ENCODE measurements at places on chromosomes 2 and 18.

GRCh38 chr2:43402002-43402401, 175.6 kb upstream of the ZFP36L2 start:
- no peak for DNase-seq

DNA sequence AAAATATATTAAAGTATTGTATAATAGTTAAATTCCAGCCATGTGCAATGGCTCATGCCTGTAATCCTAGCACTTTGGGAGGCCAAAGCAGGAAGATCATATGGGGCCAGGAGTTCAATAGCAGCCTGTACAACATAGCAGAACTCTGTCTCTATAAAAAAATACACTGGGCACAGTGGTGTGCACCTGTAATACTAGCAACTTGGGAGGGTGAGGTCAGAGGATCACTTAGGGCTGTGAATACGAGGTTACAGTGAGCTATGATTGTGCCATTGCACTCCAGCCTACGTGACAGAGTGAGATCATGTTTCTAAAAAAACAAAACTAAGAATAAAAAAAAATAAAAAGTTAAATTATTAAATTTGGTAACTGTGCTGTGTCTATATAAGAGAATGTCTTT, 36.1 kb downstream of the ZRANB3 start:
- no peak for DNase-seq

GRCh38 chr2:47243596-47244323, 88.7 kb upstream of the STPG4 start:
- DNase-seq: no peak

GRCh38 chr2:239651859-239652258, 251.0 kb upstream of the HDAC4 start:
- no peak for DNase-seq

DNA sequence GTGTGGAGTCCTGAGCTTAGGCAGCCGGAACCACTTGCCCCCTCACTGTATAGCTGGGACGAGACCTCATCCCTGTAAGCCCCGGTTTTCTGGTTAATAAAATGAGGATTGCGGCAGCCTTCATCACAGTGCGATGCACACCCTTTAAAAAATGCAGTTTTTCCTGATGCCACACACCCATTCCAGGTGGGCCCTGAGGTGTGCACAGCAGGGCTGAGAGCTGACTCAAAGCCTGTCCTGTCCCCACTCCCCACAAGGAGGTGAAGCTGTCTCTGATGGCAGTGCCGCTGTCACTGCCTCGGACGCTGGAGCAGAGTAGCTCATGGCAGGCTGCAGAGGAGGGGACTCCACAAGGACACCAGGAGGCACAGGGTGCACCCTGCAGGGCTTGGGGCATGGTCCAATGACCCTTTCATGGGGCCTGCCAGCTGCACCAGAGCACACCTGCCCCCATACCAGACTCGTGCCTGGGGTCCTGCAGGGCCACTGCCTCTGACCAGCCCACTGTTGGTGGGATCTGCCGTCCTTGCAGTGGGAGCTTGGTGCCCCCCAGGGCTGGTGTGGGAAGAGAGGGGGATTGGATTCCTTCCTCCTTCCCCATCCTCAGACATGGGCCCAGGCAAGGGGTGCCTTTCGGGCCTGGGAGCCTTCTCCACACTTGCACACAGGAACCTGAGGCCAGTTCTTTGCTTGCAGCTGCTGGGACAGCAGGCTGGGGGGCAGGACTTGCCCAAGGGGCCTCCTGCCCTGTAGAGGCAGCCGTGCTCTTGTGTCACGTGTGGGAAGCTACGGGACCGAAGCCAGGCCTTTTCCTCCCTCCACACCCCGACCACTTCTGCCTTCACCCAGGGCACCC, 22.8 kb downstream of the GPC1 start:
- no peak for DNase-seq

DNA sequence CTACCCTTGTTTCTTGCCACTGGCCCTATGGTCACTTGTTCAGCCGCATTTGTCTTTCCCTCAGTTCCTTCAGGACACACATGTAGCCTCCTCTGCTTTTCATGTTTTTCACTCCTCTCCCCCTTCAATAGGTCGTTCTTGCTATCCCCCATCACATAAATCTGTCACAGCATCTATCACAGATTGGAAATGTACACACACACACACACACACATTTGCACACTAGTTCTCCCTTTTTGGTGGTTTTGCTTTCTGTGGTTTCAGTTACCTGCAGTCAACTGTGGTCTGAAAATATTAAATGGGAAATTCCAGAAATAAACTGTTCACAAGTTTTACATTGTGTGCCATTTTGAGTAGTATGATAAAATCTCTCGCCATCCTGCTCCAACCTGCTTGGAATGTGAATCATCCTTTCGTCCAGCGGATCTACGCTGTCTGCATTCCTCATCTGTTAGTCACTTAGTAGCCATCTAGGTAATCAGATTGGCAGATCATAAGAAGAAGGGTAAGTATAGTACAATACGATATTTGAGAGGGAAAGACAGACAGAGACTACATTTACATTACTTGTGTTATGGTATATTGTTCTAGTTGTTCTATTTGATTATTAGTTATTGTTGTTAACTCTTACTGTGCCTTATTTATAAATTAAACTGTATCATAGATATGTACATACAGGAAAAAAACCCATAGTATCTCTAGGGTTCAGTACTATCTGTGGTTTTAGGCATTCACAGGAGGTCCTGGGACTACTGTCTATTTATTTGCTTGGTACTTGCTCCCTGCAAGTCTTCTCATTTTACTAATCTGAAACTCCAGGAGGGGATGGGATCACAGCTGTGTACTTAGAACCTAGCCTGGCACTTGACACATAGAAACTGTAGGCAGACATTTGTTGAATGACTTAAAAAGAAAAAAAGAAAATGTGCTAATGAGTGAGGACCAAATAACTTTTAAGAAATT, 86.1 kb upstream of the PNPT1 start:
- DNase-seq: peak; percentile 47

- DNase-seq: no peak
These were observed 25.8 kb upstream of the CYTIP start for GRCh38 chr2:157469726-157470125.

- DNase-seq: no peak
These were observed 262.9 kb downstream of the AFF3 start for GRCh38 chr2:99879481-99879880.

DNA sequence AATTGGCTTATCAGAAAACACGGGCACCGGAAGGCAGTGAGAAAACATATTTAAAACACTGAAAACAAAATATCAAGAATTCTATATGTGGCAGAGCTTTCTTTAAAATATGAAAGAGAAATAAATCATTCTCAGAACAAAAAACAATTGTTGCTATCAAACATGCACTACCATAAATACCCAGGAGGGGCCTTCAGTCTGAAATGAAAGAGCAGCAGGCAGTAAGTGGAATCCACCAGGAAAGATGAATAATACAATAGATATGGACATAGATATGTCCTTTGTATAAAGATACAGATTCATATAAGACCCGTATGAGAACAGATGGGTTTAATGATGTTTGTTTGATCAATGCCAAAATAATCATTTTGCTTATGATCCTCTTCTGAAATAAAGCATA, 142.0 kb downstream of the TMEM18 start:
- DNase-seq: no peak

DNA sequence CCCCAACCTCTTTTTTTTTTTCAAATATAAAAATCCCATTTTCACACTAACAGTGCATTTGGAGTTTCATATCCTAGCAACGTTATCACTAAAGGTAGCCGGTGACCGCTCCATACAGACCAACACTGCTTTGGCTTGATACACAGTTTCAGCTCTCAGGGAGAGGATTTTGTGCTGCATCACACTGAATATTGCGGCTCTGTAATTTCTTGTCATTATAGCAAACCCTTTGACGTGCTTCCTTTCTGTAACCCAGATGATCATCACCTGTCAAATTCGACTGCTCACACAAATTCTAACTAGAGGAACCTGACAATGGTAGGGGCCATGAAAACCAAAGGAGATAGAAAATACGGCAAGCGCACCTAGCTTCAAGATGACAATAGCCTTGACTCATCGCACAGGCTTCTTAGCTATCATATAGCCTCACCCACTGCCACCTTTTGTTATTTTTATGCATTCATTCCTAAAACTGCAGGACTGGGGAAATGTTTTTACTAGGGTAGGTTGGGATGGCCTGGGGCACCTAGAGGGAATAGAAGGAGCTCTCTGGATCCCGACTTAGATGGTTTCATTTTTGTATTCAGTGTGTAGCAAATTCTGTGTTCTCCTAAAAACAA, 582.9 kb upstream of the PIK3C3 start:
- DNase-seq: no peak

- peak; percentile 31 for DNase-seq
These were observed 137.3 kb upstream of the PID1 start for GRCh38 chr2:229408356-229408755.

- no peak for DNase-seq
These were observed 468.2 kb downstream of the EPHA4 start for GRCh38 chr2:221103930-221104329.

DNA sequence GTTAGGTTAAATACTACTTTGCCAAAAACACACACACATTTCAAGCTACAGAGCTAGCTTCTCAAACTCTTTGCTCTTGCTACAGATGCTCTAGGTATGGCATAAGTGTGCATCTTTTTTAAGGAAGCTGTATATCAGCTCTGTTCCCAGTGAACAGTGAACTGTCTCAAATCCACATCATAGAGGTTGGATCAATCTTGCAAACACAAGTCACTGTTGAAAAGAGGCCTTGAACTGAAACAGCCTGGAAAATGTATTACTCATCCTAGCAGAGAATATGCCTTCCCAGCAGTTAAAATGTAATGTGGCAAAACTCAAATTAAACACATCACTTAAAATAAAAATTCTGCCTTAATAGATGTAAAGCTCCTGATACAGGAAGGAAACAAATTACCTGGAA, 151.8 kb downstream of the WDPCP start:
- no peak for DNase-seq

DNA sequence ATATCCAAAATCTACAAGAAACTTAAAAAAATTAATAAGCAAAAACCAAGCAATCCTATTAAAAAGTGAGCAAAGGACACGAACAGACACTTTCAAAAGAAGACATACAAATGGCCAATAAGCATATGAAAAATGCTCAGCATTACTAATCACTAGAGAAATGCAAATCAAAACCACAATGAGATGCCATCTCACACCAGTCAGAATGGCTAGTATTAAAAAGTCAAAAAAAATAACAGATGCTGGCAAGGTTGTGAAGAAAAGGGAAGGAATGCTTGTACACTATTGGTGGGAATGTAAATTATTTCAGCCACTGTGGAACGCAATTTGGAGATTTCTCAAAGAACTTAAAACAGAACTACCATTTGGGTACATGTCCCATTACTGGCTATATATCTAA, 128.8 kb upstream of the SESTD1 start:
- DNase-seq: no peak

DNA sequence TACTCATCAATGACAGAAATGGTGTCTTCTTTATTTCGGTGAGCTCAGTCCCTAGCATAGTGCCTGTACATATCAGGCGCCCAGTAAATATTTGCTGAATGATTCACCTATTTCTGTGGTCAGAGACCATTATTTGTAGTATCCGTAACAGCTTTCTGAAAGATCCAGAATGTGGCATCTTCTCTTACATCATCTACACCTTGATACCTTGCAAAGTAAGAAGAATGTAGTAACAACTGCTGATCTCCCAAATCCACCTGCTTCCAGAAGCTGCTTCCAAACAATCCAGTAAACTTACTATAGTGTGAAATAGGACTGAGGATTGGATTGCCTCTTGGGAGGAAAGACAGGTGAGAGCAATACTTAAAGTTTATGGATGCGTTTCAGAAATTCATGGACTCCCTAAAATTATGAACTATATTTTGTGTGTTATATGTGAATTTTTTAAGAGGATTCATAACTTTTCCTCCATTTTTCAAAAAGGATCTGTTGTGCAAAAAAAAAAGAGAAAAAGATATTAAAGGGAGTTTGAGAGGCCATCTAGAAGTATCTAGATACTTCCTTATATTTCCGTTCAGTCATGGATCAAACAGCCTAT, 945 bp upstream of the ASXL2 start:
- no peak for DNase-seq

DNA sequence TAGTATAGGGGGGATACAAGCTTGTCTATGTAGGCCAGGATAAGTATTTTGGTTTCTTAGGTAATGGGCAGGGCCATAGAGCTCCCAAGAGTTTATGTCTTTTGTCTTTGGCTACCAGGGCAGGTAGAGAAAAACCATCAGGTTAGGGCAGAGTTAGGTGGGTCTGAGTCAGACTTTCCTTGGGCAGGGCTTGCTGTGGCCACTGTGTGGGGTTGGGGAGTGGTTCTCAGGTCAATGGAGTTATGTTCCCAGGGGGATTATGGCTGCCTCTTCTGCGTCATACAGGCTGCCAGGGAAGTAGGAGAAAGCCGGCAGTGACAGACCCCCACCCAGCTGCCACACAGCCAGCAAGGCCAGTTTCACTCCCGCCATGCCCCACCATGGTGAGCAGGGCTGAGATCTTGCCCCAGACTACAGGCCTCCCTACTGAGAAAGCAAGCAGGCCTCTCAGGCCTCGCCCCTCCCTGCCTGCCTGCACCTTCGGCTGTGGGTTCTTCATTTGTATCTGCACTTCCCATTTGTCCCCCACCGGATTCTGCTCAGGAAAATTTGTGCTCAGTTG, 55.5 kb downstream of the RPIA start:
- DNase-seq: no peak

DNA sequence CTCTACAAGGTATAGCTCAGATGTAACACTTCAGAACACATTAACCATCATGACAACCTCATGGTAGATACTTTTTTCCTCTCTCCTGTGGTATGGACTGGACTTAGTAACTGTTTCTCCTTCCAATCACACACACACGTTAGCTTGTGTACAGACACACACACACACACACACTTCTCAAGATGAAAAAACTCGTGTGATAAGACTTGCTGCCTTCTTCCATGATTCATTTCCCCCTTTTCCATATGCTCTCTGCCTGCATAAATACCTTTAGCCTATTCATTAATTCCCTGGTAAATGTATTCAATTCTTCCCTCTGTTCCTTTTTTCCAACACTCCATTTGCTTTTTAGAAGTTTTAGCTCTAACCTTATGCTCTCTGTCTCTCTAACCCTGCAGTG, 118.9 kb upstream of the TANK start:
- no peak for DNase-seq

- no peak for DNase-seq
These were observed 750 bp upstream of the RIOK3 start for GRCh38 chr18:23452347-23452727.

- no peak for DNase-seq
These were observed 259.1 kb downstream of the SS18 start for GRCh38 chr18:25831301-25831701.

GRCh38 chr2:122328816-122329215, 573.4 kb downstream of the TSN start:
- no peak for DNase-seq

DNA sequence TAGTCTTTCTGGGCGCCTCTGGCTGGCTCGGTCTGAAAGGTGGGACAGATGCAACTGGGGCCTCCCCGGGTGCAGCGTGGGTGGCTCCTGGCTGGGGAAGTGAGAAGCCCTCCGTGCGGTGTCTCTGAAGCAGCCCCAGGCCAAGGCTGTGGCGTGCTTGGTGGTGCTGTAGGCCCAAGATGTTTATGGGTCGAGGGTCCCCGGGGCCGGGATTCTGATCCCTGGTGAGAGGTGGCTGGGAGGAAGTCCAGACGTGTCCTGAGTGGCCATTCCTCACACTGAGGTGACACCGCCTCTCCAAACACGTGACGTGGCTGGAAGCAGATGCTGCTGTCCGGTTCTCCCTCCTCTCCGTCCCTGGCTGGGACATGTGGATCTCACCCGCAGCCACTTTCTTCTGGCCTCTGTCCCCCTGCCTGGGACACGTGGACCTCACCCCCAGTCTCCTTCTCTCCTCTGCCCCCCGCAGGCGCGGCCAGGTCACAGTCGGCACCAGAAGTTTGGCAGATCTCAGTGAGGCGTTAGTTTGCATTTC, 12.6 kb downstream of the RTP5 start:
- no peak for DNase-seq

GRCh38 chr2:151391436-151391835, 18.3 kb upstream of the RIF1 start:
- DNase-seq: no peak

All from T1000 (cell line).